ENCODE measurements at places on chromosomes 12 and 14. TPM values are rescaled to one million over a fixed set of nuclear protein-coding genes. Genes with fewer than 3 reads are reported as not detected.

- no peak for ATAC-seq
These were observed 113.7 kb upstream of the NCOR2 start for GRCh38 chr12:124680863-124681778.

DNA sequence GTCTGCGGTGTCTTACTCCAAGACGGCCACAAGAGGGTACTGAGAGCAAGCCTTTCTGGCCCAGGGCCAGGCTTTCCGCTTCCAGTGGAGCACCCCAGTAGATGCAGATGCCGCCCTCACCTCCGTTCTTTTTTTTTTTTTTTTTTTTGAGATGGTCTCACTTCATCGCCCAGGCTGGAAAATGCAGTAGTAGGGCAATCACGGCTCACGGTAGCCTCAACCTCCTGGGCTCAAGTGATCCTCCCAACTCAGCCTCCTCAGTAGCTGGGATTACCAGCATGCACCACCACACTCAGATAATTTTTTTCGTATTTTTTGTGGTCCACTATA is 5.6 kb upstream of the LBHD2 start:
- peak; percentile 61 for ATAC-seq

DNA sequence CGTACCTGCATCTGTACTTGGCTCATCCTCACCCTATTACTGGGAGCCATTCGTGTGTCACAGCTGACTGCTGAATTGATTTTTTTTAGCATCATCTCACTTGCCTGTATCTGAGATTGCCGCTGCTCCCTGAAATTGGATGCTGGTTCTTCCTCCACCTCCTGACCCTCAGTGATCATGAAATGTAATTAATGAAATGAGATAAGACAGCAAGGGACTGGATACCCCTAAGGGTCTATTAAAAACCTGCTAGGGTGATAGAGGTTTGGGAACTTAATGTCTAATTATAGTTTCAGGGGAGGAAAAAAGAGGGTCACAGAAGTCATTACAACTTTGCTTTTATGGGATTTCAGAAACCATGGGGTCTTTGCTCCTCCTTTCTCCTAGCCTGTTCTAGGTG is 410.6 kb downstream of the DPF3 start:
- ATAC-seq: no peak

DNA sequence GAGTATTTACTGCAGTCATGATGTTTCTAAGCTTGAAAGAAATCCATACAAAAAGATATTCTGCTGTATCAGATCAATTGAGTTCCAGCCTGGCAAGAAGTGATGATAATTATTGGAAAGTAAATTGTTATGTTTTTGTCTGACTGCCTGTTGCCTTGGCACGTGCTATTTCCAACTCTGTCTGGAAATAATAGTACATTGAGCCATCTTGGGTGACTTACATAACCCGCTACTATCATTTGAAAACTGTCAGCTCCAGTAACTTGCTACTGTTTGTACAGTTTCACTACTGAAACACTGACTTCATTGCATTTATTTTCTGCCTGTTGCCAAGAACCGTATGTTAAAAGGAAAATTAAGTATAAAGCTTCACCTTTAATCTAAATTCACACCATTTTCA is 318.6 kb downstream of the ITPR2 start:
- ATAC-seq: no peak

- no peak for ATAC-seq
These were observed 40.4 kb upstream of the ANO2 start for GRCh38 chr12:5985471-5985870.

DNA sequence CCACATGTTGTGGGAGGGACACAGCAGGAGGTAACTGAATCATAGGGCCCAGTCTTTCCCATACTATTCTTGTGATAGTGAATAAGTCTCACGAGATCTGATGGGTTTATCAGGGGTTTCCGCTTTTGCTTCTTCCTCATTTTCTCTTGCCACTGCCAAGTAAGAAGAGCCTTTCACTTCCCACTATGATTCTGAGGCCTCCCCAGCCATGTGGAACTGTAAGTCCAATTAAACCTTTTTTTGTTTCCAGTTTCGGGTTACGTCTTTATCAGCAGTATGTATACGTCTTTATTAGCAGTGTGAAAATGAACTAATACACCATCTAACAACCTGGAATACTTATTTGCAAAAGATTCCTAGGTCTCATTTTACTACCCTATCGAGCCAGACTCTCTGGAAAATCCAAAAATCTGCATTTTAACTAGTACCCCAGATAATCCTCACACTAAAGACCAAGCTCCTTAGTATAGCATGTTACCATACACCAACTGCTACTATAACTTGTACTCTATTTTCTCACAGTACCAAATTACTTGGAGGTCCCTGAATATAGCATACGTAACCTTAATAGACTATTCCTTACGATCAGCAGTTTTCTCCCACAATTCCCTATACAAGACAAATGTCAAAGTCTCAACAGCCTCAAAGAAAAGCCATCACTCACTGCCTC is 11.5 kb downstream of the GTF2A1 start:
- ATAC-seq: no peak

DNA sequence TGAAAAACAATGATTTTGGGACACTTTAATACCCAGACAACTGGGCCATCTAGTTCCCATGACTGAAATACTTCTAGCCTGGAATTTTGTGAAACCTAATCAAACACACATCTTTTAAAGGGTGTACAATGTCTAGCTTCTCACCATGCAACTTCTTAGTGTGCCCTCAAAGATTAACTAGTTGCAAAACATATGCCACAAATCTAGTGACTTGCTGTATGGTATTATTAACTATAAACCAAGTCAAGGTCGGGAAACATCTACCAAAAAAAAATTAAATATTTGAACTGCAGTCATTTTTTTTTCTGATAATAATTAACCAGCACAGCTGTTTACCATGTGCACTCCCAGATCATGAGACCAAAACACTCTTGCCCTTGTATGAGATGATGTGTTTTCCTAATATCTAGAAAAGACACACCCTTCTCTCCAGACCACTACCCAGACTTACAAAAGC is 171.8 kb upstream of the FOXN3 start:
- ATAC-seq: no peak

GRCh38 chr14:91103116-91103515 is 10.8 kb upstream of the DGLUCY start:
- ATAC-seq: no peak

DNA sequence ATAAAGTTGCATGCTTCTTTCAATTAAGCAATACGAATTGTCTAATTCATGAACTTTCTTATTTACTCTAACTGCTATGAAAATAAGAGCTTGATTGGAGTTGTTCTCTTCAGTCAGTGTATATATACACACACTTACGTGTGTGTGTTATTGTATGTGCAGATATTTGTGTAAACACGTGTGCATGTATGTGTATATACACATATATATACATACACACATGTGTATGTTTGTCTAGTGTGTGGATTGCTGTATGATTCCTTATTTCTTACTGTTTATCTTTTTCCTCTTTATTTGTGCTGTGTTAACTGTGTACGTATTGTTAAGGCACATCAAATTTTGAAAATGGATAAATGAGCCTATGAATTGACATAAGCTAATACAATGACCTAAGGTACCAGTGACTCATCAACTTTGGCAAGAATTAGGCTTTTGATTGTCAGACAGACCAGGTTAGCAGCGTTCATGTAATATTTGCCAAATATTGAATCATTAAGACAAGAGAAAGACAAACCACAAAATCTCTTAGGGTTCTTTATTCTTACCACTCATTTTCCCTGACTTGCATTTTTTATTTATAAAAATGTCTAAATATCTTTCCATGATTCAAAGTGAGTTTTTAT is 423.9 kb downstream of the SOX5 start:
- peak; percentile 77 for ATAC-seq

DNA sequence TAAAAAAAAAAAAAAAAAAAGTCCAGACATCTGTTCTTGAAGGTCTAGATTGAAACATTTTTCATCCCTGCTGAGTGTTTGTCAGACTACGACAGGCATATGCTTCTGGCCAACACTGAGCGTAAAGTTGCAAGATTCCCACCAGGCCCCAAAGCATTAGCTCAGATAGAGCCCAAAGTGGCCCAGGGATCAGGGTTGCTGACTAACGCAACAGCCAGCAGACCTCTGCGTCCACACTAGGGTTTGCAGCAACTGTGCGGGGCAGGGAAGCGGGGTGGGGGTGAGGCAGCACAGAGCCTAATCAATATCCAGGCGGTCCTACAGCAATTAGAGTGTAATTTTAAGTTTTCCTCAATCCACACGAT is 55.7 kb downstream of the SSH1 start:
- ATAC-seq: no peak

DNA sequence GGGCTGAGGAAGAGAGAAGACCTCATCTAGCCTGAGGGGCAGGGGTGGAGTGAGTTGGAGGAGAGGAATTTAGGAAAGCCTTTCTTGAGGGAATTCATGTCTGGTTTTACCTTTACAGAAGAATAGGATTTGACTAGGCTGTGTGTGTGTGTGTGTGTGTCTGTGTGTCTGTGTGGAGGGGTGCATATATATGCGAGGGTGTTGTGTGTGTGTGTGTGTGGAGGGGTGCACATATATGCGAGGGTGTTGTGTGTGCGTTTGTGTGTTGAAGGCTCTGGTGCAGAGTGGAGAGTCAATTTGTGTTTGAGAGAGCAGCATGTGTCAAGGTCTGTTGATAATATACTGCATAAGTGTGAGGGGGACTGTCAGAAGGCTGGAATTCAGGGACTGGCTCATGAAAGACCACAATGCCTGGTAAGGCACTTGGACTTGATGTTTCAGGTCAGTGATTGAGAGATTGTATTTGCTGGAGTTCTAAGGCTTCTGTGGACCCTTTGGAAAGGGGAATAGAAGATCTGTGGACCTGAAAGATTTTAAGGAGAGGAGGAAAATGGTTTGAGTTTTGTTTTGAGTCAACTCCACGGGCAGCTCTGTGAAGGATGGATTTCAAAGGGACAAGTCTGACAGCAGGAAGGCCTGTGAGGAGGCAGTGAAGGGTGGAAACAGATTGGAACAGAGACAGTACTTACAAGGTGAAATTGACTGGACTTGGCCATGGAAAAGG is 34.6 kb downstream of the TBC1D30 start:
- ATAC-seq: no peak

DNA sequence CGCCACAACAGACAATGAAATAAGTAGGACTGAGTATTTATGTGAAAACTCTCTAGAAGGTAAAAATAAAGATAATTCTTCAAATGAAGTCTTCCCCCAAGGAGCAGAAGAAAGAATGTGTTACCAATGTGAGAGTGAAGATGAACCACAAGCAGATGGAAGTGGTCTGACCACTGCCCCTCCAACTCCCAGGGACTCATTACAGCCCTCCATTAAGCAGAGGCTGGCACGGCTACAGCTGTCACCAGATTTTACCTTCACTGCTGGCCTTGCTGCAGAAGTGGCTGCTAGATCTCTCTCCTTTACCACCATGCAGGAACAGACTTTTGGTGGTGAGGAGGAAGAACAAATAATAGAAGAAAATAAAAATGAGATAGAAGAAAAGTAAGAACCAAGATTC is 82.7 kb downstream of the VEZT start:
- ATAC-seq: no peak

- no peak for ATAC-seq
These were observed 2.8 kb downstream of the PTPN21 start for GRCh38 chr14:88551980-88552431.

DNA sequence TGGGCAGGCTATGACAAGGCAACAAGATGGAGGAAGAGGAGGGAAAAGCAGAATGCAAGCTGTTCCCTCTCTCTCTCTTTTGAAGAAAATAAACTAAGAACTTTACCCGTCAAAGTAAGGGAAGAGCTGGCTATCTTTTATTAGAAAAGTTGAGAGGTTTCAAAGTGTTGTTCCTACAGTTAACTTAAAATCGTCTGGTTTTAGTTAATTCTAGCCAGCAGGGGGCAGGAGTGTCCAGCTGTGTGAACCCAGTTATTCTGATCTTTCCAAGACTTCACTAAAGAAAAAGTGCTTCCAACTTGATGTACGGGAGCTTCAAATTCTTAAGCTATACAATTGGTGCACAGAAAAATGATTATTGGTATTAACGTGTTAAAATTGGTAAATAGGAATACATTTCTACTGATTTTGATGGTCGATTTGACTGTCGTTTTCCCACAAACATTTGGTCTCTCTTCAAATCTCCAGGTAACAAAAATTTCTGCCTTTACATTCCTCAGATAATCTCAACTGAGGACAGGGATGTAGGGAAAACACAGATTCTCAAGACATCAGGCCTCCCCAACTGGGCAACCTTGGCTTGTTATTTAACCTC is 28.4 kb upstream of the MON2 start:
- ATAC-seq: no peak

DNA sequence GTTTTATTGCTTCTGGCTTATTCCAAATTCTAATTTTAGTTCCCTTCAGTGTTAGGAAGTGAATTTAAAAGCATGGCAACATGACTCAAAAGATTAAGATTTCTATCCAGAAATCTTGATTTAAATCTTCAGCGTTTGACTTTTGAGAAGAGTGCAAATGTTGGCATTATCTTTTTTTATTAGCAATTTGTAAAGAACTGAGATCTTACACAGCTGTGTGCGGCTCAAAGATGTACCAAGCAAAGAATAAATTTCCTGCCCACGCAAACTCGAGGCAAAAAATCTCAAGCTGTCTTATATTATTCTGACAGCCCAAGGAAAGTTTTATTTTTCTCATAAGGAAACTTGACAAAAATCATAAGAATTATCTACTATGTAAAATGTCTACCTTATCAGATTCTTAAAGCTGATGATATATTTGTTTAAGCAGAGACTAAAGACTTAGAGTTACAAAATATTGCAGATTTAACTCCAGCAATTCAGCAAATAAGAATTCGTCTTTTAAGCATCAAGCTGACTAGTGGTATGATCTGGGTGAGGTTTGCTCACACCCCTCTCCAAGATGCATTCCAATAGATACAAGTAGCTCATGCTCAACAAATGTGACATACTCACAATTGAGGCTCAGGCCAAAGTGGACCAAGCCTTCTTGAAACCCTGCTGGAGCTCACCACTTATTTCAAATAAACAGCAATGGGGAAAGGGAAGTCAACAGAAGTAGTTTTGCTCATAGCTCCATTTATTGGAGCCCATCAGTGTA is 47.4 kb upstream of the POC1B start:
- no peak for ATAC-seq

DNA sequence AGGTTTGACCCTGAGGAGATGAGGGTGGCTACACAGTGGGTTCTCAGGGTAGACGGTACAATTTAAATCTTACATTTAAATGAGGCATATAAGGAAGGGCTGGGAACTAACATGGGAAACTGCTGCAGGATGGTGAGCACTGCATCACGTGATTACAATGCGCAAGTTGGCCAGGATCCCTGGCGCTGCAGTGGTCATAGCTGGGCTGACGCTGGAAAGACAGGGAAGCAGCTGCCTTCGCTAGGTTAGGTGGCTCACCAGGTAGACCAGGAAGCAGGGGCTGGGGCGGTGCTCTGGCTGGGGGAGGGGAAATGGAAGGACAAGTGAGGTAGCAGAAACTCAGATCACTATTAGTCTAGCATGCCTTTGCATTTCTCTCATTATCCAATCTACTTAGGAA is 149.9 kb downstream of the FOXN3 start:
- ATAC-seq: no peak

- no peak for ATAC-seq
These were observed 49.4 kb downstream of the LRRC9 start for GRCh38 chr14:59969319-59969718.

Gene TBX3
- 2.4 TPM for total RNA-seq

Gene AKAP5
- 0.16 TPM for total RNA-seq

Gene TAS2R43
- total RNA-seq: 0.84 TPM

Gene DLK1
- 0.16 TPM for total RNA-seq

Gene RD3L
- not detected for total RNA-seq

Gene LYZ
- total RNA-seq: 13.0 TPM
